ENCODE measurements at places on chromosomes 2 and 18.

- DNase-seq, result no peak
Measured at GRCh38 chr2:85237849-85238565, 89.8 kb downstream of the TGOLN2 start.

DNA sequence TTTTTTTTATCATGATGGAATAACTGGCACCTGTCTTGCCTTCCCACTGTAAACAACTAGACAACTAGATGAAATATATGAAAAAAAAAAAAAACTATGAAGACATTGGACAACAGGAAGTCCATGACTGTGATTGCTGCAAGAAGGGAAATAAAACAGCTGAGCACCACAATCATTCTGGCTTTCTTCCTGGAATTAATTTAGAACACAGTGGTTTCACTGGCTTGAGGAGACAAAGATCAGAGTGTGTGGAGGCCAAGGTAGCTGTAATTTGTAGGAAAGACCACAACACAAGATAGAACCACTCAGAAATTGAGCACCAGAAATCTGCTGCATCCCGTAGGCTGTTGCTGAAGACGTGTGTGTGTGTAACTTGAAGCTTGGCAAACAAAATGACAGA, 121.1 kb upstream of the PID1 start:
- DNase-seq, result no peak

DNA sequence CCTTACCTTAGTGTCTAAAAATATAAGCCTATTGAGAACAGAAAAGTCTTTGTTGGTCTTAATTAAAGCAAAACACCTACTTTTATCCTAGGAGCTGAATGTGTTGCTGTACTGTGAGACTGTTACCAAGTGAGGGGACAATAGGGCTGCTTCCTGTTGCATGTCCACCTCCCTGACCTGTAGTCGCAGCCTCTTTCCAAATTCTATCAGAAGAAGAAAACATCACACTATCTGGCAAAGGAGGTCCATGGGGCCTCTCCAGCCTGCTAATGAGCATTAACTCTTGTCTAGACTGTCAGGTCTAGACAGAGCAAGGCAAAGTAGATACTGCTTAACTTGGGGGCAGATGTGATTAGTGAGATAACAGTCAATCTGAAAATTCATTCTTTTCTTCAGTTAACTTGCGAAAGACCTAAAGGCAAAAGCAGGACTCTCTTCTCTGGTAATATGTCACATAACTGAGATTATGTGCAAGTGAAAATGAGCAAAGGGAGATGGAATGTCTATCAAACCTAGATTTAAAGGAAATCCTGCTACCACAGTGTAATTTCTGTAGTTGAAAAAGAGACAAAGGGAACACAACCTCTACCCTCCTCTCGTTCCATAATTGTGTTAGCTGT, 66.9 kb downstream of the CDH20 start:
- DNase-seq, result no peak

GRCh38 chr2:148719941-148720436, 75.4 kb downstream of the EPC2 start:
- no peak for DNase-seq

DNA sequence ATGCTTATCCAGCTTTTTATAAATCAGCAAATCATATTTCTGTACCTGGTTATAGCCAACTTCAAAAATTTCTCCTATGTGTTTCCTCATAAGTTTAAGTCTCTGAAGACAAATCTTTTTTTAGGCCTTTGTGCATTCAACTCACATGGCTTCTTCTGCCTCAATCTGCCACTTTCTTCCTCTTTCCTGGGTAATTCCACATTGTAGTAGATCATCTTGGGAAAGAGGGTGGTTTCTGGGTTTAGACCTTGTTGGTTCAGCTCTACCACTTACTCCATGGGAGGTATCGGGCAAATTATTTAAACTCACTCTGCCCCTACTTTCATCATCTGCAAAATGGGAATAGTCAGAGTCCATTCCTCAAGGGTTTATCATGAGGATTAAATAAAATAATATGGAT, 707.0 kb upstream of the ZEB2 start:
- DNase-seq, result no peak

DNA sequence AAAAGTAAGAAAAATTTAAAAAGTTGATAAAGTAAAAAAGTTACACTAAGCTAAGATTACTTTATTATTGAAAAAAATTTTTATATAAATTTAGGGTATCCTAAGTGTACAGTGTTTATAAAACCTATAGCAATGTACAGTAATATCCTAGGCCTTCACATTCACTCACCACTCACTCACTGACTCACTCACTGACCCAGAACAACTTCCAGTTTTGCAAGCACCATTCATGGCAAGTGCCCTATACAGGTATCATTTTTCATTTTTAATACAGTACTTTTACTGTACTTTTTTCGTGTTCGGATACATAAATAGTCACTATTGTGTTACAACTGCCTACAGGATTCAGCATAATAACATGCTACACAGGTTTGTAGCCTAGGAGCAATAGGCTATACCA, 8.9 kb upstream of the THUMPD2 start:
- DNase-seq, result no peak

DNA sequence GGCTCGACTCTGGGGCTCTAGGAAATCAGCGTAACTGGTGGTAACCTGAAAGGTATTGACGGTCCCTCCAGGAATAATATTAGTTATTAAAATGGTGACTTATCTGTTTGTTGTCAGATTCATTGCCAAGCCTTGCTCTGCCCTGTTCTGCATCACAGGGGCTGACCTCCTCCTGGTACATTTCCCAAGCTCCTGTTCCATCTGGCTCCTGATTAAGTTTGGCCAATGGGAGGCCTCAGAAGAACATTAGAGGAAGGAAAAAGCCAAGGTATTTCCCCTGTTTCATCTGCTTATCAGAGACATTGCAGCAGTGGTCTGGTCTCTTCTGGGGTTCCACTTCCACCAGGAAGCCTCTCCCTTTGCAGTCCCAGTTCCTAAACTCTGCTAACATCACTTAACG, 527.0 kb downstream of the TNS1 start:
- no peak for DNase-seq

GRCh38 chr2:119788752-119789151, 29.0 kb downstream of the PTPN4 start:
- DNase-seq, result no peak

DNA sequence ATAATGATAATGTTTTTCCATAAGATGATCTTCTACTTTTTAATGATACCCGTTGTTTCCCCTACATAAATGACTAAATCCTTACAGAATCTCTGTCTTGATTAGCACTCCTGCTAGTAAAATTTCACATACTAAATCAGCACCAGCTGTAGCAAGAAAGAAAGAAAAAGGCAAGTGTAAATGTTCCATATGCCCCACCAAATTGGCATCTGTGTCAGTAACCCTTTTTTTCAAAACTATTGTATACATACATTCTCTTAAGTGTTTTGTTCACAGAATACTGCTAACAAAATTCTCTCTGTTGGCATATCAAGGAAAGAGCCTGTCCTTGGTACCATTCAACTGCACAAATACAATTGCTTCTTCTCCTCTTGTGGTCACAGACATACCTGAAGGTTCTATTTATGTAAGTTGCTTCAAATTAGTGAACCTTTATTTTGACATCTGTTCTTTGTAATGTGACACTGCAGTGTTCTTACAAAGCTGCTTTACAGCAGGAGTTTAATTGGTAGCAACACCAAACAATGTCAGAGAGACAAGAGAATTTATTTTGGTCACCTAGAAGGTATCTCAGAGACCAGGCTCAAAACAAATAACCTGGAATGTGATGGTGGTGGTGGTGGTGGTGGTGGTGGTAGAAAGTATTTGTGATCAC, 641.9 kb downstream of the ZEB2 start:
- no peak for DNase-seq

DNA sequence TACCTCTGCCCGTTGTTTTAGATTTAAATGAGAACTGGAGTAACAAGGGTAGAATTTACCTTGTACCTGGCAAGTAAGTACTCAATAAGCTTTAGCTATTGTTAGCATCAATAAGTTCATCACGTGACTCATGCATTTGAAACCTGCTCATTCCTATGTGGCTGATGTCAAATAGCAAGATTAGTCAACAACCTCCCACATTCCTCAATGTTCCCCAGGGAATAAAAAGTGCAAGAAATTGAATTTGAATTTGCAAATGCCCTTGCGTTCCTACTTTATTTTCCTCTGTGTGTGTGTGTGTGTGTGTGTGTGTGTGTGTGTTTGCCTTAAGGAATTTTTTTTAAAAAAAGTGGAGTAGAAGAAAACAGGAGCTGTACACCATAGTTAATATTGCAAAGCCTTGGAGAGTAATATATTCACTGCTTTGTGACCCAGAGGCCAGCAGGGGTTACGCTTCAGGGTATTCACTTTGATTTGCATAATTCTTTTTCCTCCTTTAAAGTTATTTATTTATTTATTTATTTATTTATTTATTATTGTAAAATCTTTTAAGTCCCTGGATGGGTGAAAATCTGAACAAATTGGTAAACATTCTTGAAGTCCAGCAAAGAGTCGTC, 43.9 kb upstream of the DNAH7 start:
- no peak for DNase-seq

- DNase-seq, result no peak
Measured at GRCh38 chr18:54906331-54907185, 52.7 kb downstream of the CCDC68 start.

DNA sequence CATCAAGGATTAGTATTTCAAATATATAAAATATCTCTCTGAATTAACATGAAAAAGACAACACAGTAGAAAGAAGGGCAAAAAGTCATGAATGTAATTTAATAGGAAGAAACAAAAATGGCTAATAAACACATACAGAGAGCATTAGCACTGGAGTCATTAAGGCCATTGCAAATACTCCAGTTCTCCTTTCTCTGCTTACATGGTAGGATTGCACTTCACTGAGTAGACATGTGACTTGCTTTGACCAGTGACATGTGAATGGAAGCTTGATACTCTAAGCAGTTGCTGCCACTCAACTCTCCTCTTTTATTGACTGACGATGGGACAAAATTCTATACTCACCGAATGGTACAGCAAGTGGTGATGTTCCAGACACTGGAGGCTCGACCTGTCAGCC, 153.9 kb upstream of the LGALSL start:
- no peak for DNase-seq

DNA sequence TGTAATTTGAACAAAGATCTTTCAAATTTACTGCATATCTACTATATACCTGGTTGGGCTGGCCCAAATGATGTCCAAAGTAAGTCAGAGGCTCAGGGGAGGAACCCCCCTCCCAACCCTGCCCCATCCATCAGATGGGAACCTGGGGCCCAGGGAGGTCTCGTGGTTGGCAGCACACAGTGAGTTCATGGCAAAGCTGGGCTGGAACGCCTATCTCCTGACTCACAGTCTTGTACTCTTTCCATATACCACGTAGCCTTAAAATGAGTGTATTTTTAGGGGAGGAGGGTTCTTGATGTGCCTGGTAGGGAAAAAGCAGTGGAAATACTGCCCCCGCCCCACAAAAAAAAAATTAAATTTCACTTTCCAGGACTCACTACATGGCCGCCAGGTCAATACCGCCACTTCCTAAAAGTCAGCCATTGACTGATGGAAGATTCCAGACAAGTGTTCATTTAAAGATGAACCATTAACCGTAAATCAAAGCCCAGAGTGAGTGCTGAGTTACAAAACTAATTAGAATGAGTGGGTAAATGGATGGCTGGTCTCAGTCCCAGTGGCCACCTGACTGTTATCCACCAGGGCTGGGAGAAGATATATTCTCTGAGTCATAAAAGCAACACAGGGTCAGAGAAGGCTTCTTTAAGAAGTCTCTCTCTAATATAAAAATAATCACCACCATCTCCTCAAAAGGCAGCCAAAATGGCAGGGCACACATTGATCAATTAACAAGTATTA, 80.5 kb downstream of the ZBTB7C start:
- no peak for DNase-seq

DNA sequence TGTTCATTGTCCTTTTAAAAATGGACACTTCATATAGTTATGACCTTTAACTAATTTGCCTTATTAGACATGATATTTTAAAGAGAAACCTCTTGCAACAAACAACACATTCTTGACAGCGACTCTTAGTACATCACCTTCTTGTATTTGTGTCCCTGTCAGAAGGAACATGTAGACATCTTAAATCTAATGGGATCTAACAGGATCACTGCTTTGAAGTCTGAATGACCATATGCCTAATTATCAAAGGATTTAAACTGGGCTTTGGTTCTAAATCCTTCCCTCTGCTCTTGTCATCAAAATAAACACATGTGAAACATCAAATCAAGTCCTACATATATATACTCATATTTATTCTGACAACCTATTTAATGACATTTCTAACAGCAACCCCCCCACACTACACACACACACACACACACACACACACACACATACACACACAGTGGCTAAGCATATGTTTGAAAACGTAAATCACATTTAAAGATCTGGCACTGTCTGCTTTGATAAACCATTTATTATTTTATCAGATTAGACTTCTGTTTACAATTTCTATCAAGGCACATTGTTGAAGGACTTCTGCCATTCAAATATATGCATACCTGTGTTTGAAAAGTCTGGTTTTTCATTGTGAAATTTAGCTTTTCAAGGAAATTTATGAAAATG, 4.2 kb downstream of the GALNT13 start:
- no peak for DNase-seq

DNA sequence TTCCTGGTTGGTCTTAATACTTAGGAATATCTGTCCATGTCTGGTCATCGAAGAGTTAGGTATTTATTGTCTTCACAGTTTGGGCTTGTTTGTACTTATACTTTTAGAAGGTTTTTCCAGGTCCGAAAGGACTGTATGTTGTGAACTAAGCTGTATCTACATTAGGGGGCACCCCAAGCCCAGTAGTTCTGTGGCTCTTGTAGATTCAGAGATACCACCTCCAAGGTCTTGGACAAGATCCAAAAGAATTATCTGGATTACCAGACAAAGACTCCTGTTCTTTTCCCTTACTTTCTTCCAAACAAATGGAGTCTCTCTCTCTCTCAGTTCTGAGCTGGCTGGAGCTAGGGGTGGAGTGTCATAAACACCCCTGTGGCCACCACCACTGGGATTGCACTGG, 328.7 kb downstream of the ZNF804A start:
- no peak for DNase-seq

DNA sequence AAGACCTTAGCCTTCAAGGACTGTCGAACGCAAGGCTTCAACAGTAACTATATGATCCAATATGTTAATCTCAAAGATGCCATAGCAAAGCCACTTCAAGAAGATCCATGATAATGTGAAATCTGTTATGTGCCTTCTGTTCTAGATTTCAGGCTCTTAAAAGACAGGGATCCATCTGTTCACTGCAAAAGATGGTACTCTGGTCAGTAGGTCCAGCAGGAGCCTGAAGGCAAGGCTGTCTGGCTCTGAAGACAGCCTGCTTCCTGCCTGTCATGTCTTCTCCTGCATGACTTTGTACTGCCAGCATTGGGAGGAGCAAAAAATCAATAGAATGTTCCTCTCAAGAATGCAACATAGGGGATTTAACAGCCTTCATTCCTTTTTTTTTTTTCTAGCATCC, 270.8 kb upstream of the PARD3B start:
- no peak for DNase-seq

- no peak for DNase-seq
Measured at GRCh38 chr2:11807156-11808015, 61.0 kb downstream of the LPIN1 start.

GRCh38 chr2:178225006-178225805, 30.9 kb downstream of the OSBPL6 start:
- no peak for DNase-seq

Data from CD4-positive, alpha-beta T cell treated with Interleukin-17A for 4 hours (primary cell).